Islet precursor cell (in vitro differentiated cells): ENCODE measurements at places on chromosomes 13 and 19.
A peak's percentile ranks its signal among the peaks of the same experiment; 100 is the strongest.

DNA sequence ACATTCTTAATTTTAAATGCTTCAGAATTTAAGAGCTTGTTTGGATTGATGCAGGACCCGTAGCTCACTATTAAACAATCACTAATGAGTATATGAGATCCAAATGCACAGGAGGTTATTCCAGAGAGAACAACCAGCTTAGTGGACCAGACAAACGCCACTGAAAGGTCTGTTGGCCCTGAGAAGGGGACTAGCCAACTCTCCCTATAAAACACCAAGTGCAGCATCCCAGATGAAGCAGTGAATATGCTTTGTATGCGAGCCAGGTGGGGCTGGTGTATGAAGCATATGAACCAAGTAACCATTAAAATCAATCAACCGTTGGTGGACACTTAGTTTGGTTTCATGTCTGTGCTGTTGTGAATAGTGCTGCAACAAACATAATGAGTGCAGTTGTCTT, 9.8 kb upstream of the LILRB1 start:
- DNase-seq = no peak

GRCh38 chr13:103276775-103277498, 210.7 kb upstream of the SLC10A2 start:
- DNase-seq = no peak

DNA sequence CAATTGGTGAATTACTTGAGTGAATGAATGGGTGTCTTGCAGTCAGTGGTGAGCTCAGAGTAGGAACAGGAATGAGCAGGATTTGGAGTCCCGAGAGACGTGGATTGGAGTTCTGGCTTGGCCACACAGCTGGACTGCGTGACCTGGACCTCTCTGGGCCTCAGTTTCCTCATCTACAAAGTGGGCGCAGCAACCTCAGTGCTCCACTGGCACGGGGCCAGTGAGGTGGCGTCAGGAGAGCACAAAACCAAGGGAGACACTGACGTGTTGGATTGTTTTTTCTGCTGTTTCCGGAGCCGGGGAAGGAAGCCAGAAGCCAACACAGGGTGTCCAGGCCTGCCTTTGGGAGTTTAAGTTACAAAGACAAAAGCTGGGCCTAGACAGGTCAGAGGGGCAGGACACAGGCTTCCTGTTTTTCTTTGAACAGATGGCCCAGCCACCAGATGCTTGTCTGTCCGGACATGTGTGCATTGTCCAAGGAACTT, 6.5 kb upstream of the DOCK6 start:
- no peak for DNase-seq

GRCh38 chr13:101869553-101869952, 417.1 kb downstream of the ITGBL1 start:
- no peak for DNase-seq

DNA sequence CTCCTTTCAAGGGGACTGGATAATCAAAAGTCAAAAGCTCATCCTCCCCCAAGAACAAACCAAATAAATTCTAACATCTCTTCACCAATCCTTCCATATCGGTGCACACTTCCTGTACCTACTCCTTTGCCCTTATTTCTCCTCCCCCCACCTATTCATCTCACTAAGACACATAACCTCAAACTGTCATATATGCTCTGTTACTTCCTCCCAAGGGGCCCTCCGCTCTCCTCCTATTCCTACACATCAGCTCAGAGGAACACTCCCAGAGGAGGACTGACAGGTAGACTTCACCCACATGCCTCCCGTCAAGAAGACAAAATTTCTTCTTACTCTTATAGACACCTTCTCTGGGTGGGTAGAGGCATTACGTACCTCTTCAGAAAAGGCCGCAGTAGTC, 48.1 kb downstream of the ZNF93 start:
- DNase-seq = no peak

- DNase-seq = no peak
These were observed 1262.7 kb upstream of the MIR17HG start for GRCh38 chr13:90084684-90085290.

GRCh38 chr19:55279340-55279739, 570 bp downstream of the HSPBP1 start:
- no peak for DNase-seq

DNA sequence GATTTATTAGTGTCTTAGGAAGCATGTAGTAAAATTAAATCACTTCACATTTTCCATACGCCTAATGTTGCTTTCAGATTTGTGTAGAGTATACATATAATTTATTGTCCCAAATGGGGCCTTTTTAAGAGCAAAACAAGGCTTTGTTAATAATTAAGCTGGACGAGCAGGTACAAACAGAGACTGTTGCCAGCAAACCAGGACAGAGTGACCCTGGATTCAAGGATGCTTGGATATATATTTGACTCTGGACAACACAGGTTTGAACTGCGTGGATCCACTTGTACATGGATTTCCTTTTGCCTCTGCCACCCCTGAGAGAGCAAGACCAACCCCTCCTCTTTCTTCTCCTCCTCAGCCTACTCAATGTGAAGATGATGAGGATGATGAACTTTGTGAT, 454.9 kb downstream of the PCDH9 start:
- DNase-seq = no peak

DNA sequence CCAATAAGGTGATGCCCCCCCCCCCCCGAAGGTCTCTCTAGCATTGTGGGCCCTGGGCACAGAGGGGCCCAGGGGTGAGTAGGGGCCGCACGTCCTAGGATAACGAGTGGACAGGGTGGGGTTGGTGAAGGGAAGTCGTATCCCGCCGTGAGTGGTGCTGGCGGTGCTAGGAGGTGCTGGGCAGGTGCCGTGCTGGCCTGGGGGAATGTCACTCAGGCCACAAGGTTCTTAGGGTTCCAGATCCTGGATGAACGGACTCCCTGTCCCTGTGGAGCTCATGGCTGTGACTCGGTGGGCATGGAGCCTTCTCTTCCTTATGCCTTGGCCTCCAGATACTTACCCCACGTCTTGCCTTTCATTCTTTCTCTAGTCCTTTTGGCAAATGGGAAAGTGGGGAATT, 157.4 kb upstream of the SOX1 start:
- DNase-seq = peak; percentile 36

DNA sequence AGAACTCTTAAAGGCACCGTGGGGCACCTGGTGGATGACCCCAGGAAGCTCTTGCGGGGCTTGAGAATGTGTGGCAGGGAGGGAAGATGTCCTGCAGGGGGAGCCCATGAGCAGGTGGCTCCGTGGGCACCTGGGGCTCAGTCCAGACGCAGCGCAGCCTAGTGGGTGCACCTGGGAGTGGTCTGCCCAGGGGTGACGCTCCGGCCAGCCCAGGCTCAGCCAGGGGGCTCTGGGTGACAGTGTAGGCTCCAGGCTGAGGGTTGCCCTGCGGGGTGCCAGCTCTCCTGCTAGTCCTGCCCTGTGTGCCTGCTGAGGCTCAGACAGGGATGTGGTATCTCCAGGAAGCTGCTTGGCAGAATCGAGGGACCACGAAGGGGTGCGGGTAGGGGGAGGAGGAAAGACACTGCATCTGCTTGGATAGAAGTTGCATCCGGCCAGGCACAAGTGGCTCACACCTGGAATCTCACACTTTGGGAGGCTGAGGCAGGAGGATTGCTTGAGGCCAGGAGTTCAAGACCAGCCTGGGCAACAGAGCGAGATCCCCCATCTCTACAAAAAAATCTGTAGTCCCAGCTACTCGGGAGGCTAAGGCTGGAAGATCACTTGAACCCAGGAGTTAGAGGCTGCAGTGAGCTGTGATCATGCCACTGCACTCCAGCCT, 15.0 kb upstream of the PGLS start:
- peak; percentile 87 for DNase-seq

DNA sequence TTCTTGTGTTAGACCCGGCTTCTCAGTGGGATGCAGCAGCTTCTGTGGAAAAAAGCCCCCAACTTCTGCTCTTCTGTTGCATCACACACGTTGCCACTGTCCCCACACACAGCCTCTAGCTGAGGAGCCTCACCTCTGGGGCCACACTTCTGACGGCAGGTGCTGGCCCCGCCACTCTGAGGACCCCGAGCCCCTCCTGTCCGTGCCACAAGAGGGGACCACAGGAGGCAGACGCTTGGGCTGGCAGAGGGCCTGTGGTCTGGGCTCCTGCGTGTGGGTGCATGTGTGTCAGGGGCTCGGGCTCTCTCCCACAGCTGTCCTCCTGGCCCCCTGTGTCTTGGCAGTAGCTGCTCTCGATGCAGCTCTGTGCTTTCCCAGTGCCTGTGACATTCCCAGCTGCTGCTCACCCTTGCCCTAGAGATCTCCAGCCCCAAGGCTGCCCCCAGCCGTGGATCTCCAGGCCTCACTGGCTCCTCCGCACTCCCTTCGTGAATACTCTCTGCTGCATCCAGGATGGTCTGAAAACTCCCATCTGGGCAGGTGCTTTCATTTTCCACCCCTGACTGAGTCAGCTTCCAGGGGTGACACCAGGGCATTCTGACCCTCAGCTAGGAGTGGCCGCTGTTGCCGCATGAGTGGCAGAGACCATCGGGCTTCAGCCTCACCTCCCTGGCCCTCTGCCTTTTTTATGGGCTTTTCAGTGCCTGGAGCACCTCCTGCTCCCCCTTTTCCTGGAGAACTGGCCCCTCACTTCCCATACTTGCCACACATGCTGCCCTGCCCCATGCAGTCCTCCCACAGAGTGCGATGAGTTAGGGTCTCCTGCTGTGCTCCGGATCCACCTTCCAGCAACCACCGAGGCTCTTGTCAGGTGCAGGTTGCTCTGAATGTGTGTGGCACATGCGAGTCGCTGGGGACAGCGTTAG, 13.7 kb downstream of the MAU2 start:
- DNase-seq = no peak

DNA sequence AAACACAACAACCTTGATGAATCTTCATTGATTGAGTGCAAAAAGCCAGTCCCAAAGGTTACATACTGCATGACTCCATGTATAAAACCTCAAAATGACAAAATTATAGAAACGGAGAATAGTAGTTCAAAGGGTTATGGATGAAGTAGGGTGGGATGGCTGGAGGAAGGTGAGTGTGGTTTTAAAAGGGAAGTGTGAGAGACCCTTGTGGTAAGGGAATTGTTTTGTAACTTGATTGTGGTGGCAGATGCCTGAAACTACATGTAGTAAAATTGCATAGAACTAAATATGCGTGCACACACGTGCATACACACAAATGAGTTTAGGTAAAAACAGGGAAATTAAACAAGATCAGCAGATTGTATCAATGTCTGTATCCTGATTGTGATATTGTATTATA, 340.7 kb downstream of the MTUS2 start:
- DNase-seq = no peak

DNA sequence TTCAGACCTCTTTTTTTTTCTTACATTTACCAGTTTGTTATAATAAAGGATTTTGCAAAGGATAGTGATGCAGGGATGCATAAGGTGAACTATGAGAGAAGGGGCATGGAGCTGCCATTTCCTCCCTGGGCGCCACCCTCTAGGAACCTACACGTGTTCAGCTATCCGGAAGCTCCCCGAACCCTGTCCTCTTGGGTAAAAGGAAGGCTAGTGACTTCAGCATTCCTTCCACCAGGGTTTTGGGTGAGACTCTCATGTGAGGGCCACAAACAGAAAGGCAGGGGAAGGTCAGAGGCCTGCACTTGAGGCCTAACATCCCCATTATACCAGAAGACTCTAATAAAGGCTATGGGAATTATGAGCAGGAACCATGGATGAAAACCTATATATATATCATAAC, 57.3 kb downstream of the IFT88 start:
- DNase-seq = no peak

- no peak for DNase-seq
These were observed 5.7 kb downstream of the USPL1 start for GRCh38 chr13:30623392-30623791.

DNA sequence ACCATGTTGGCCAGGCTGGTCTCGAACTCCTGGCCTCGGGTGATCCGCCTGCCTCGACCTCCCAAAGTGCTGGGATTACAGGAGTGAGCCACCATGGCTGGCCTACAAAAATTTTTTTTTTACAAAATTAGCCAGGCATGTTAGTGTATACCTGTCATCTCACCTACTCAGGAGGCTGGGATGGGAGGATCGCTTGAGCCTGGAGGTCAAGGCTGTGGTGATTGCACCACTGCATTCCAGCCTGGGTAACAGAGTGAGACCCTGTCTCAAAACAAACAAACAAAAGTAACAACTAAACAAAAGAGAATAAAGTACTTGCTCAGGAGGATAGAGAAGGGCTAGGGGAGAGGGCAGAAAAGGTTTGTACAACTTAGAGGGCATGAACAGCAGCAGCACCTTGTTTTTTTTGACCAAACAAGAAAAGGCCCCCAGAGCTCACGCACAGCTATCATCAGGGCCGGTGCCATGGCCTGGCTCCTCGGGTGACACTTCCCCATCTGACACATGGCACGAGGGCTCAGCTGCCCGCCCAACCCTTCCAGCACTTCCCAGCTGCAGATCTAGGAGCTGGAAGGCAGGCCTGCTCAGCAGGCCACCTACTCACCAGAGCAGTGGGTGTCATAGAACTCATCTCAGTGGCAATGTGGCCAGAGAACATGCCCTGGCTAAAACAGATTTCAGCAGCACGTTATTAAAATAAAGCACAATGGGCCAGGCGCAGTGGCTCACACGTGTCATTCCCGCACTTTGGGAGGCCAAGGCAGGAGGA, 8.6 kb upstream of the SLC7A9 start:
- peak; percentile 22 for DNase-seq

DNA sequence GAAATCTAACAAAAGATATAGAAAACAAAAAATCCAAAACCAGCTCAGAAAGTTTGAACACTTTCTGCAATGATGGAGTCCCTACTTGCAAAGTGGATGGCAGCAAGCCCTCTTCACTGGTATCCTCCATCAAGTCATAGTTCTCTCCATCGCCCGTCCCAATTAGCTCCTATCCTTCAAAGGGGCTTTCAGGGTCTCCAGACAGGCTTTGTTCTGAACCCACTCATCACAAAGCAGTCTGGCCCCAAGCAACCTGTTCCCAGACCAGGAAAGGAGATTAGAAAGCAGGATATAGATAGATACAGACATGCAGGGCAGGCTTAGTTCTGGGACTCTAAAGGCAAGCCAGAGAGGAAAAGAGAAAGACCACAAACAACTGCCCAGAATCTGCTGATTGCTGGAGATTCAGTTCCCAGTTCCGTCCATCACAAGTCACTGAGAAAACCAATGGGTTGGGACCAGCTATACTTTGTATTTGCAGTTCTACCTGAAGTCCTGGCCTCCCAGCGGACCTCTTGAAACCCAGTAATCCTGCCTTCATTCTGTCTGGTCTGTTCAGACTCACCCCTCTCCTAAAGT, 47.2 kb upstream of the EPHX3 start:
- no peak for DNase-seq

- DNase-seq = peak; percentile 61
These were observed 1416.6 kb upstream of the MIR17HG start for GRCh38 chr13:89930861-89931260.

GRCh38 chr19:2555422-2556220, 79.7 kb downstream of the GADD45B start:
- DNase-seq = no peak

- no peak for DNase-seq
These were observed 3.5 kb downstream of the PNMA8B start for GRCh38 chr19:46491975-46492682.

GRCh38 chr13:53104136-53104535, 75.5 kb downstream of the OLFM4 start:
- DNase-seq = no peak

DNA sequence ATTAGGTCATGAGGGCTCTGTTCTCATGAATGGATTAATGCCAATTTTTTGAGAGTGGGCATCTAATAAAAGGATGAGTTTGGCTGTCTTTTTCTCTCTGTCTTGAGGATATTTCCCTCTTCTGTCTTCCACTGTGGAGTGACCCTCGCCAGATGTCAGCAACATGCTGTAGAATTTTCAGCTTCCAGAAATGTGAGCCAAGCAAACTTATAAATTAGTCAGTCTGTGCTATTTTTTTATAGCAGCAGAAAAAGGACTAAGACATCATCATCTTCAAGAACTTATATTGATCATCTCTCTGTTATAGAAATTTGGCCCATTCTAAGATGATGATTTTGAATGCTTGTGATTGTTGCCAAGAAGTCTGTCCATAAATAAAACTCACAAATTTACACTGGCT, 431.4 kb downstream of the FGF9 start:
- no peak for DNase-seq
